Omental fat pad (tissue), 4 donors: ENCODE measurements at places on chromosomes 4 and X. TPM values are rescaled to one million over a fixed set of nuclear protein-coding genes. Genes with fewer than 3 reads are reported as not detected.
A peak's percentile ranks its signal among the peaks of the same experiment; 100 is the strongest.

The HMX1 gene
- total RNA-seq = not detected

The FAM47A gene
- not detected for total RNA-seq

The LEF1 gene
- total RNA-seq = 2.2 TPM

The ARMCX2 gene
- 19.2 TPM for total RNA-seq

The SYN1 gene
- total RNA-seq = 1.0 TPM

The PPP4R3C gene
- not detected for total RNA-seq

The EVC2 gene
- 4.8 TPM for total RNA-seq

The CTPS2 gene
- 14.7 TPM for total RNA-seq

The EMCN gene
- total RNA-seq = 27.8 TPM

The CYTL1 gene
- 1.1 TPM for total RNA-seq

The NEUROG2 gene
- not detected for total RNA-seq

The FREM3 gene
- total RNA-seq = not detected

The ASB9 gene
- total RNA-seq = 3.2 TPM

DNA sequence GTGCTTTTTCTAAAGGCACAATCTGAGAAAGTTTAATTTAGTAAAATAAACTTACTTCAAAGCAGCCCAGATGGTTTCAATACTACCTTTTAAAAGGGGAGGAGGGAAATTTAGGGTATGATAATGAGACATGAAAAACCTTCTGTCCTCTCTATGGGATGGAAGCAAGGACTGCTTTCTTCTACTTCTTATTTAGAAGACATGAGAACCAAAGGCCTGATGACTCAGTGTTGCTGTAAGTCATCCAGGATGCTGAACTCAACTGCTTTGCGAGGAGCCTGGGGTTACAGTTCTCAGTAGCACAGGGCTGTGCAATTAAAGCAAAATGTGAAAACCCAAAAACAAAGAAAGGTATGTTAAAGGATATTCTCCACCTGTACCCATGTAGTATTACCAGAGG is 140.8 kb upstream of the EDNRA start:
- no peak for DNase-seq

DNA sequence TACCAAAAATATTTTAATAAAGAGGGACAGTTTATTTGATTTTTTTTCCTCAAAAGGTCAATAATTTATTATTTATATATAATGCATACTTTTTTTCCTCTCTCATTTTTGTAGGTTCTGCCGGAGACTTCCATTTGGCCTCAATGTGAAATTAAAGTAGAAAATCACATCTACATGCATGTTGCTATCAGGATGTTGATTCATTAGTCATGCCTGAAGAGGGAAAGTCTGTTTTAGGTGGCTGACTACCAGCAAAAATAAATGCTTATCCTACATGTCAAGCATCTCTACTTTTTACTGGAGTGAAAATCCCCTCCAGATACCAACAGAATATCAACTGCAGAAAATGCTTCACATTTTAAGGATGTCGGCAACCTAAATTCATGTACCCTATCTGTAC is 41.5 kb downstream of the KIAA0232 start:
- DNase-seq = no peak

DNA sequence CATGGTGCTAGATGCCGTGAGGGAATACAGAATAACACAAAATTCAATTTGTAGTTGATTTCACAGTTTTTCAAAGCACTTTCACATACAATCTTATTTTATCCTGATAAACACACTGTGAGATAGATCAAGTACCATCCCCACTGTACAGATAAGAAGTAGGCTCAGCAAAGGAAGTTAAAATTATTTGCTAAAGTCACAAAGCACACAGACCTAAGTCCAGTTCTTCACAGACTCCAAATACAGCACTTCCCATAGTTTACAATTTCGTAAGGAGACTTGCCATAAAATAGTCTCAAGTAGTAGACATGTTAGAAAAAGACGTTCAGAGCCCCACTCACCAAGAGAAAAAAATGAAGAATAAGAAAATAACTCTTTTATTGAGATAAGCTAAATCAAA is 7.8 kb upstream of the CUL4B start:
- DNase-seq = no peak

- no peak for DNase-seq
These were observed 249.8 kb downstream of the ANTXR2 start for GRCh38 chr4:79823148-79823763.

DNA sequence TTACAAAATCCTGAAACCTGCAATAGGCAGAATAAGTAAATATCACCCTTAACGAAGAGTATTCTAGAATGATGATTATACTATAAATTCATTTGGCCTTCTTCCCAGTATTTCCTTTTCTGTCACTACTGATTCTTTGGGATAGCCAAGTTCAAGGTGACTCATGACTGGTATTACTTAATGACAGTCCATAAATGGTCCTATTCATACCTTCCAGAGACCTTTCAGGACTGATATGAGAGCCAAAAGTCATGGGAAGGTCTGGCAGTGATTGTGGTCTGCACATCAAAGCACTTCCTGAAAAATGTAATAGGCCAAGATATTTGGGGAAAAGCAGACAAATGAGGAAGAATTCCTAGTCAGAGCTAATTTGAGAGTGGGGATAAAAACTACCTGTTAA is 239.6 kb upstream of the FAM47A start:
- DNase-seq = no peak

- DNase-seq = no peak
These were observed 120.3 kb downstream of the RASL11B start for GRCh38 chr4:52982255-52982945.

DNA sequence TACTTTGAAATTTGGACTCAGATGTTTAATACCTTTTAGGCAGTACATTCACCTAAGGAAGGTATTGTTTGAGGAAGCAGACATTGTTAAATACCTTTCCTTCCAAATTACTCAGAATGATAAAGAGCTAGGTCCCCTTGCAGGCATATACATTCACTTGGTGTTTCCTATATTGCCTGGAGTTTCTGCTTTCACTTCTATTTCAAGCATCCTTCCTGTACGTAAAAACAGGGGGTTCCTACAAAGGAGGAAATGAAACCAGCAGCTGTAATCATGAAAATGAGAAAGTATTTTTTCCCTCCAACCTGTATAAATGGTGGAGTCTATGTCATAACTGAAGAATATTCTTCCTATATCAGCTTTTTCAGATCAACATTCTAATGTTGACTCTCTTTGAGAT is 90.4 kb upstream of the RASGEF1B start:
- DNase-seq = no peak

DNA sequence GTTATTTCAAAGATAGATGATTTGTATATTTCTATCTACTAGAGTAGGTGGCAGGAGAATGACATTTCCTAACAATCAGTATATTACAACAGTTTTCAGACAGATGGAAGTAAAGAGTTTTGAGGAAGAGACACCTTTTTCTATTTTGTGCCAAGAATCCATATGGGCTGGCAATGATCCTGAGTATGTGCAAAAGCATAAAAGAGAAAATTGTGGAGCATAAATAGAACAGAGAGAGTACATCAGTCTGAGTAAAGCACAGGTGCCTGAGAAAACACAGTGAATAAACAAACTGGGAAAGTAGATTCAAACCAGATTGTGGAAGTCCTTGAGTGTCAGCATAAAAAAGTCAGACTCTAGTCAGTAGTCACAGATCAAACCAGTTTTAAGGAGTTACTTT is 96.8 kb upstream of the WDR44 start:
- DNase-seq = no peak

GRCh38 chrX:40148385-40149285 is 50.9 kb upstream of the BCOR start:
- DNase-seq = no peak

DNA sequence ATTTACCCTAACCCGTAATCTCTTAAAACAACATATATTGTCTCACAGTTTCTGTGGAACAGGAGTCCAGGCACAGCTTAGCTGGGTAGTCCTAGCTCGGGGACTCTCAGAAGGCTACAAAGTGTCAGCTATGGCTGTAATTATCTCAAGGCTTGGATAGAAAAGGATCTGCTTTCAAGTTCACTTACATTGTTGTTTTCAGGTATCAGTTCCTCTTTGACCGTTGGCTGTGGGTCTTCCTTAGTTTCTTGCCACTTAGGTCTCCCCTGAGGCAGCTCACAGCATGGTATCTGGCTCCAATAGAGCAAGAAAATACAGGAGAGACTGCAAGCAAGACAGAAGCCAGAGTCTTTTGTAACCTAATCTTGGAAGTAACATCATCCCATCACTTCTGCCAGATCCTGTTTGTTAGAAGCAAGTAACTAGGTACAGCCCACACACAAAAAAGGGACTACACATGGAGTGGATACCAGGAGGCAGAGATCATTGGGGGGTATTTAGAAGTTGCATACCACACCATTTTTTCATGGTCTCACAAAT is 137.0 kb downstream of the MAGEB5 start:
- DNase-seq = no peak

- no peak for DNase-seq
These were observed 550.9 kb downstream of the GLUD2 start for GRCh38 chrX:121598356-121598755.

DNA sequence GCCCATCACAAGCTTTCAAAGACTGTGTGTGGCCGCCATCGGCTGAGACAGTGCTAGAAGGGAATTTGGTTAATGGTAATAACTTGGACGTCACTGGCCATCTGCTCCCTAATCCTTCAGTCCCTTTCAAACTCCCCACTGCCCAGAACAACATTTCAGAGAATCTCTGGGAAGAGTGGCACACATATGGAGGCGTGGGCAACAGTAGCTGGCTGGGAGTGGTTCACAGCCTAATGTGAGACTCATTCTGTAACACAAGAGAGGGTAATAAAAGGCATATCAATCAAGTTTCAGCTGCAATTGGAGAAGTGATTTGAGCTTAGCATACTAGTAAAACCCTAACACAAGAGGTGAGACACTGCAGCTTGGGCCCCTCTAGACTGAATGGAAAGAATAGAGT is 15.4 kb downstream of the SMIM10 start:
- no peak for DNase-seq

DNA sequence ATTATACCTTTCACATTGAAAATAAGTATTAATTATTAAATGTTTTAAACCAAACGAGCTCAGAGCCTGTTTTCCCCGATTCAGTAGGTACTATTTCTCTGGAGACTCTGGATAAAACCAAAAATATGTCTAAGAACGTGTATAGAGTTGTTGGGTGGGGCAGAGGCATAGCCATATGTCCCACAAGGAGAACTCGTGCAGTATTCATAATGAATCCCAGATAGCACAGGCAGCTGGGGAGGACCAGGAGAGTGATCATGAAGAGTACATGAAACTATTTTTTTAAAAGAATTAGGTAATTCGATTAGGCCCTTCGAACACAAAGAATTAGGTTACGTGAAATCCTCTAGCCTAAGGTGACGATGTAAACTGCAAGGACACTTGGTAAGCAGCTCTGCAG is 76.1 kb downstream of the CLDN22 start:
- no peak for DNase-seq

GRCh38 chr4:133161570-133162295 is 12.6 kb downstream of the PCDH10 start:
- DNase-seq = no peak

GRCh38 chrX:136468391-136469103 is 19.2 kb upstream of the BRS3 start:
- DNase-seq = no peak

GRCh38 chr4:8228319-8229250 is 29.5 kb downstream of the SH3TC1 start:
- DNase-seq = peak; percentile 42

GRCh38 chr4:2837110-2837903 is 6.3 kb upstream of the ADD1 start:
- DNase-seq = no peak

GRCh38 chr4:61273233-61273632 is 73.1 kb downstream of the ADGRL3 start:
- DNase-seq = no peak

GRCh38 chrX:2682565-2683177 is 8.4 kb upstream of the CD99 start:
- DNase-seq = no peak

DNA sequence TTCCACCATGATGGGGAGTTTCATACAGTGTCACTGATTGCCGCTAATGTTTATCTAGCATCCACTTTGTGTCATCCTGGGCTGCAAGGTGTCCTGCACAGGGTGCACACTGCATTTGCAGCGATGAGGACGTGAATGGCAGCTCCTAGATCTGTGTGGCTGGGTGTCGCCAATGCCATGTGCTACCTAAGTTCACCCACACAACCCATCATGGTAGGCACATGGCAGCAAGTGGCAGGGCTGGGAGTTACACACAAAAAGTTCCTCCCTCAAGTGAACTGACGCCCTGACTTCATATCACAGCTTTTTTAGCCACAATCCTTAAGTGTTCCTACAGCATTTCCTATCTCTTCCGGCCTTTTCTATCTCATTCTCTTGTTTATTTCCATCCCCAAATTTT is 45.9 kb upstream of the SPRY1 start:
- no peak for DNase-seq

GRCh38 chr4:126850286-126850685 is 782.5 kb upstream of the INTU start:
- DNase-seq = no peak

- no peak for DNase-seq
These were observed 133.6 kb upstream of the VAMP7 start for GRCh38 chrX:155747520-155747919.

DNA sequence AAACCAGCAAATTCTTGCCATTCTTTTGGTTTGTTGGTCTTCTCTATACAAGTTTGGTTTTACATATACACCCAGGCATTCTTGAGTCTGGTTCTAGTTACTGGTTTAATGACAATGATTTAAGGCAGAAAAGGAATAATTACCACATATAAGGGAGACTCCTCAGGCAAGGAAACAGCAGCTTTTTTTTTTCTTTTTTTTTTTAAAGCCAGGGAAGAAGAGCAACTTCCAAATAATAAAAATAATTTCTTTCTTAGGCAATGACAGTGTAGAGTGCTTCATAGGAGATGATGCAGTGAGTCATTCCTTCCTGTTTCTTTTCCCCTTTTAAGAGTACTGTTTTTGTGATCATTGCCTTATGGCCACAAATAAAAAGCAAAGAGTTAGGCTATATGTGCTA is 289.7 kb downstream of the DKK2 start:
- DNase-seq = no peak

DNA sequence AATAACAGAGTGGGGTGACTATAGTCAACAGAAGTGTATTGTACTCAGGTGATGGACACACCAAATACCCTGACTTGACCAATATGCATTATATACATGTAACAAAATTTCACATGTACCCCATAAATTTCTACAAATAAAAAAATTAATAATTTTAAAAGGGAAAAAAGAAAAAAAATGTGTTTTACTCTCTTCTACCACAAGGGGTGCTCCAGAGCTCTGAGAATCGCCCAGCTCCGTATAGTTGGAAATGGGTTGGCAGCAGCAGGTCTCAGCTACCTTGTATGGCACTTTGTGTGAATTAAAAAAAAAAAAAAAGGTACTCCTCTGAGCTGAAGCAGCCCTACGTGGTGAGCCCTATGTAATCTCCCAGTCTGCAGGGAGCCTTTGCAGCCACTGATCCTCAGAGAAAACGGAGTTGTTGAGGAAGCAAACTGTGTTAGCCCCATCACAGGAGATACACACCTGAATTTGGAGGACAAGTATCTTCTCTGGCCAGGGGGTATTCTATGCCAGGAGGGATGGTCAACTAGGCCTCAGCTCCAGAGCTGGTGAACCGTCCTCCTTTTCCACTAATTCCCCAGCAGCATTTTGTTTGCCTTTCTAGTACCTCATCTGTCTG is 17.2 kb upstream of the POLA1 start:
- no peak for DNase-seq
